Fibroblast of skin of right biceps (primary cell): ENCODE measurements at places on chromosomes 11 and 22.

GRCh38 chr11:128584253-128584652 is 3.1 kb downstream of the ETS1 start:
- DNase-seq: no peak

- DNase-seq: no peak
Observed at GRCh38 chr11:3052567-3052966, 4.7 kb downstream of the CARS1 start.

DNA sequence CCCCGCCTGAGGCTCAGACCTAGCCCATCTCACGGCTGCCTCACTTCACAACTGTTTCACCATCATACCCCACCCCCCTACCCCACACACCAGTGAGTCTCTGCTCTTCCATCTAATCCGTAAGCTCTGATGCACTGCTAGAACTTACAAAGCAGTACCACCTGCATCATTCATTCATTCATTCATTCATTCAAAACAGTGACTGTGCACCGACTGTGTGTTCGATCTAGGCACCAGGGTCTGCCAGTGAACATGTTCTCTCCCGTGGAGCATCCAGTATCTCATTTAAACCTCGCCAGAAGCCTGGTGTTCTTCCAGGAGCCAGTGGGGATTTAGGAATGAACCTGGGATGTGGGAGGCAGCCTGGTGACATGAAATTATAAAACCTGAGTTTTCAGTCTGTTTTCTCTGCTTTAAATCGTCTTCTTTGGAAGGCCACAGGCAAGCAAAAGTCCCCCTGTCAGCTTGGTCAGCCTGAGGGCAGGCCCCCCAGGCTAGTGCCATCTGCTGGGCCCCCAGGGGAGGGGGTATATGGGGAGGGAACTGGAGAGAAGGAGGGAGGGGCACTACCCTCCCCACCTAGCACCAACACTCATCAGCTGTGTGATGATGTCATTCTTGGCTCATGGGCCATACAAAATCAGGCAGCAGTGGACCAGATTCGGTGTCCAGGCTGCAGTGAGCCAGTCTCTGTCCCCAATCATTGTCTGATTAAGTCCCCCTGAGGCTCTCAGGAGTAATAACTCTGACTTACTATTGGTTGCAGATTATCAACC is 18.4 kb downstream of the TMPRSS6 start:
- DNase-seq: no peak

DNA sequence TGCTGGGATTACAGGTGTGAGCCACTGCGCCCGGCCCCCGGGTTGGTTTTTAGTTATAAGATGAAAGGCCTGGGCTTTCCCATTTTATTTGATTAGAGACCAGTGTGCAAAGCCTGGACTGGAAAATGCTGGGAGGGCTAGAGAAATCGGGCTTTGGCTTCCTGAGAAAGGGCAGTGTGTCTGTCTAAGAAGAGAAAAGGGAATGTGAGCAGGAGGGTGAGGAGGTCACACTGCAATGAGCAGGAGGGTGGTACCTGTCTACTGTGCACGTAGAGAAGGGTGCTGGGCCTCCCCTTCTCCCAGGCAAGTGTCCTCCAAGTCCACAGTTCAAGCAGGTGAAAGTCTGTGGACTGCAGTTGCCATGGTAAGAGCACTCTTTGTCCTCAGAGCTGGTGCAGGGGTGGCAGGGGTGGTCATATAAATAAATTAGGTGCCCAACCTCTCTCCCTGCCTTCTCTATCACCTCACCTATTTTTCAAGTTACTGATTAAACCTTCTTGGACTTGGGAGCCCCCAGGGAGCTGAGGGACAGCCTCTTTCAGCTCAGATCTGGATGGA is 30.8 kb downstream of the SLC5A1 start:
- DNase-seq: no peak

GRCh38 chr22:44097263-44098020 is 73.3 kb downstream of the PARVB start:
- no peak for DNase-seq

DNA sequence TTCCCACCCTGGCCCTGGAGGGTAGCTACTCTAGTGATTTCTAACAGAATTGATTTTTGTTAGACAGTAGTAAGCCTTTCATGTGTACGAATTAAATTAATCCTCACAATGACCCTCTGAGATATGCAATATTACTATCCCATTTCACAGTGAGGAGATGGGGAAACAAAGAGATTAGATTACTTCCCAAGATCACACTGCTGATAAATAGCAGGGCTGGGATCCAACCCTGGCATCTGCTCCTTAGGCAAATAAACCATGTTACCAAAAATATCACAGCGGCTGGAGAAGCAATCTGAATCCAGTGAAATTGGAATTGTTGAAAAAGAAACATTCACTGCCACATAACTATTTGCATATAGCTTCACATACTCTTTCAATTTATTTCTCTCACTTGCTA is 12.8 kb upstream of the CAVIN3 start:
- DNase-seq: no peak

GRCh38 chr11:33730716-33731115 is 5.5 kb downstream of the CD59 start:
- DNase-seq: no peak

DNA sequence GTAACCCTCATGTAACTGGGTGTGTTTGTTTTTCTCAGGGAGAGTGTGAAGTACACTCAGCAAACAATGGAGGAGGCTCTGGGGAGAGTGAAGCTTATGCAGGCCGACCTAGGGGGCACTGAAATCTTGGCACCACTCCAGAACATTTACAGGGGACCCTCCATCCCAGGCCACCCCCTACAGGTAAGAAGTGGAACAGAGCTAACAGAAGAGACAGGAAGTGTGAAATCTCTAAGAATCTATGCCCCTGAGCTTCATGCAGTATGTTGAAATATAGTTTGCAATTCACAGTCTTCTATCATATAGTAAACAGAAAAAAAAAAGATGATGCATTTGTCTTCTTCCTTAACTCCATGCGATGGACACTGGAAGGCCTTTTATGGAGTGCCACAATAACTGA is 8.4 kb downstream of the VWA5A start:
- DNase-seq: no peak

DNA sequence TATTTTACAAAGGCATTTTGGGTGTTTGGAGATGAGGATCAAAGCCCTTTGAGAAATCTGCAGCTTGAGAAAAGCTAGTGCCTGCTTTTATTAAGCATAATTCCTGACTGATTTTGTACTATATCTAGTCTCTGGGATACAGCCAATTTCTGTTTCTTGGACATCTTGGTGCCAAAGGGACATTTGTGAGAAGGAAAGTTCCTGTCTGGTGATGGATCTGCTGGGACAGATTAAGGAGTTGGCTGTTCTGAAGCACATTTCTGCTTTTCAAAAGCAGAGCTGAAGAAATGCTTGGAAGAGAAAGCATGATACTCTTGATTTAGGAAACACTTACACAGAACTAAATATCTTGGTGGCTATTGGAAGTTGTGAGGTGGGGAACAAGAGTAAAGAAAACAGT is 254.6 kb upstream of the CCDC90B start:
- DNase-seq: no peak

GRCh38 chr11:62456630-62457029 is 37.8 kb downstream of the SCGB1A1 start:
- no peak for DNase-seq

DNA sequence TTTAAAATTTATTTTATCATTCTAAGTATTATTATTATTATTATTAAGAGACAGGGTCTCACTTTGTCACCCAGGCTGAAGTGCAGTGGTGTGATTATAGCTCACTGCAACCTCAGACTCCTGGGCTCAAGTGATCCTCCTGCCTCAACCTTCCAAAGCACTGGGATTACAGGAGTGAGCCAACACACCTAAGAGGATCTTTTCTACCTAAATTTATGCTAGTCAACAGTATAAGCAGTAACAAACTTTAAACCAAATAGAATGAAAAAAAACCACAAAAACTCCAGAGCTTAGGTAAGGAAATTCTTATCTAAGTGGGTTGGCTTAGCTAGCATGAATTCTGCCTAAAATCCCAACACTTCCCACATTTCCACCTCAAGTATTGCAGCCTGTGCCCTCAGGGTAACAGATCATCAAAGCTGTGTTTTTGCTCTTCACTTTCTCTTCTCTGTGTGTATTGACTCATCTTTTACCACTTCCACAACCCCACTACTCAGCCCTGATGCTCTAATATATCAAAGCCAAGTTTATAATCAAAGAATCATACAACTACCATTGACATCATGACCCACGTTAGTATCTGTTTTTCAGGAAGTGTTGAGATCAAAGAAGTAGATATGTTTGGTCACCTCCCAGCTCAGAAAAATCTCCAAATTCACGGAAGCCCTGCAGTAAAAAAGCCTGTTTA is 93.7 kb upstream of the SPON1 start:
- DNase-seq: no peak

DNA sequence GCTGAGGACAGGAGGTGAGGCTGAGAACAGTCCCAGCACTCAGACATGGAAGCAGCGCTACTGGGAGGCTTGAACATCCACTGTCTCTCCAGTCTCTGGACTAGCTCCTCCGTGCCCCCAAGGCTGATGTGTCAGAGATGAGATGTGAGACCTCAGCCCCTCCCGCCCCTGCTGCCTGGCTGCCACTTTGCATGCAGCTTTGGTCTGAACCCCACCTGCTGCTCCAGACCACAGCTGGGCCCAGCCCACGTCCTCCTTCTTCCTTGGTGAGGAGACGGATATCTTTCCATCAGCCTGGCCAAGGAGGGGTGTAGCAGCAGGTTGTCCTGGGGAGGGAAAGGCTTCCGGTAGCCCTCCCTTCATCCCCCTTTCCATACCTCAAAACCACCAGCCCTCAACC is 148.0 kb upstream of the B3GAT1 start:
- DNase-seq: no peak

DNA sequence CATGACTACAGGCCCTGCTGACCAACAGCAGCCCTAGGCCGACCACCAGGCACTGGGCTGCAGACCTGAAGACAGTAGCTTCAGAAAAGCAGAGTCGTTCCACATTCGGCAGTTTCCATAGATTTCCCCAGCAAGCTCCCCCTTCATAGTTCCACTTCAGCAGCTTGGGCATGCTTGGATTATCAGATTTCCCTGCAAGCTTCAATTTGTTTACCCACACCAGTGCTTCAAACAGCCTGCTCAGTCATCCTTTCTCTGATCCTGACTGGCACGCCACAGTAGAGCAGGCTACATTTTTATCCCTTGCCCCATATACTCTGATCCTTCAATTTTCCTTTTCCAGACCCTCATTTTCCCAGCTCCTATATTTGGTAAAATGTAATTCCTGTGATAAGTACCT is 51.1 kb upstream of the CFAP300 start:
- DNase-seq: no peak

- DNase-seq: no peak
Observed at GRCh38 chr22:22226448-22227187, 18.0 kb upstream of the VPREB1 start.

- DNase-seq: no peak
Observed at GRCh38 chr11:115527534-115528125, 23.4 kb upstream of the CADM1 start.

GRCh38 chr11:48019217-48019584 is 38.8 kb downstream of the PTPRJ start:
- no peak for DNase-seq

- no peak for DNase-seq
Observed at GRCh38 chr22:49705216-49705971, 122.3 kb downstream of the BRD1 start.

- no peak for DNase-seq
Observed at GRCh38 chr11:33320016-33320813, 63.0 kb downstream of the HIPK3 start.

- peak; percentile 57 for DNase-seq
Observed at GRCh38 chr11:75949023-75949672, 134.1 kb downstream of the UVRAG start.

DNA sequence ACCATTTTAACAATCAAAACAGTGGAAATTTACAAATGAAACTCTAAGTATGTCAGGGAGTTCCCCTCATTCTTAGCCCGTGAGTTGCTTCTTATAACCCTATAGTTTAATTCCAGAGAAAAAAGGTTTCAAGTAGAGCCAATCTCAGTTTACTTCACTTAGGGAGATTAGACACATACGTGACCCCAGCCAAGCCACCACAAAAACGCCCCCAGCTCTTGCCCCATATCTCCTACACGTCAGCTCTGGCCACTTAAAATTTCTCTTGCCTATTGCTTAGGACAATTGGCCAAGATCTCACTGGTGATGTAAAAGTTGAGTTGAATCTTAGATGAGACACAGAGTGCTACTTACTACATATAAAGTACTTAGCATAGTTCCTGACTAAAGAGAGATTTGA is 166.4 kb downstream of the ETS1 start:
- peak; percentile 82 for DNase-seq

DNA sequence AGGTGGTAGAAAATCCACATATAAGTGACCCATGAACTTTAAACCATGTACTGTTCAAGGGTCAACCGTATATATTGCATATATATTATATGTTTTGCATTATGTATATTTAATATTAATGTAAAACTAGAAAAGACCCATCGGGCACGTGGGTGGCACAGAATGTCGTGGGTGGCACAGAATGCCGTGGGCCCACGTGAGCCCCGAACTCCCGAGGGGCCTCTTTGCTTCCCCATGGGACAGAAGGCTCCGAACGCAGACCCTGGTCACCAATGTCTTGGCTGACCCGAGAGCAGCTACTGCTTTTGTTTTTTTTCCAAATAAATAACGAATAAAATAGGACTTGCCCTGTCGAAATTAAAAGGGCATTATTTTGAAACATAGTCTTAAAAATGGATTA is 415.4 kb downstream of the BRD1 start:
- no peak for DNase-seq

GRCh38 chr11:63629426-63629825 is 15.2 kb upstream of the PLAAT3 start:
- DNase-seq: no peak

DNA sequence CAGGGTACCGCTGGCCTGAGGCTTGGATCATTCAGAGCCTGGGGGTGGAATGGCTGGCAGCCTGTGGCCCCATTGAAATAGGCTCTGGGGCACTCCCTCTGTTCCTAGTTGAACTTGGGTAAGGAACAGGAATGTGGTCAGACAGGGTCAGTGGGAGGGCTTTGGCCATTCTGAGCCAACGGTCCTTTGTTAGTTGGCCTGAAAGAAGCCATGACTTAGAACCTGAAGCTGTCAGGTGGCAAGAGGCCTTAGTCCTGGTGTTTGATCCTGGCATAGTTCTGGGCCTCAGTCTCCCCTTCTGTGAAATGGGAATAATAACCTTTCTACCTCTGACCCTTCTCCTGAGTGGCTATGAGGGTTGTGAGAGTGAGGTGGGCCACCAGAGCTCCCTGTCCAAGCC is 8.3 kb downstream of the PGAP2 start:
- no peak for DNase-seq

- DNase-seq: no peak
Observed at GRCh38 chr22:45868571-45869339, 108.2 kb downstream of the WNT7B start.

DNA sequence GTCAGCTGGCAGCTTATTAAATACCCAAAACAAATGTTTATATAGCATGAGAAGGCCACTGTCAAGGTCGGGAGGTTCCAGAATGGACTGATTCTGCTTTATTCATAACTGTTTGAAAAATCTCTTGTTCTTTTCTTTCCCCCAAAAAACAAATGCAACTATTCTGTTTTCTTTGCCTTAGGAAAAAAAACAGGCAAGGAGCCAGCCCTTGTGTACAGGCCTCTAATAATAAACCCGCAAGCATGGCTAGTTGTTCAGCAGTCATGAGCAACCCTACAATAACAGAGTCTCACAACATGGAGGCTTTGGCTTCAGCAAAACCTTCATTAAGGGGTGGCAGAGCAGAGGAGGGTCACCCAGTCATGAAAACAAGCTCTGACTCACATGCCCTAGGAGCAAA is 191.7 kb downstream of the KIRREL3 start:
- DNase-seq: no peak

- no peak for DNase-seq
Observed at GRCh38 chr22:39012533-39013511, 1.2 kb upstream of the APOBEC3C start.
